ENCODE measurements at places on chromosomes 16 and 17. TPM values are rescaled to one million over a fixed set of nuclear protein-coding genes. Genes with fewer than 3 reads are reported as not detected.

Gene MYH10
- 244 TPM for total RNA-seq

Gene TP53TG3F
- not detected for total RNA-seq

Gene PPP1R1B
- total RNA-seq = 0.89 TPM

Gene NECAB2
- 4.6 TPM for total RNA-seq

Gene PERCC1
- total RNA-seq = 7.1 TPM

Gene HEATR3
- total RNA-seq = 19.6 TPM

Gene DLG4
- total RNA-seq = 46.3 TPM

Gene GRIN2A
- total RNA-seq = 1.7 TPM

Gene ZMYND15
- total RNA-seq = 0.18 TPM

Gene PARN
- 32.3 TPM for total RNA-seq

Gene OR1A1
- total RNA-seq = not detected

Gene NPIPA8
- 0.34 TPM for total RNA-seq

Gene NEUROD2
- total RNA-seq = not detected

Gene LIMD2
- total RNA-seq = 109 TPM

Gene TBC1D3K
- not detected for total RNA-seq

Gene LITAFD
- total RNA-seq = not detected

Gene SHMT1
- 36.6 TPM for total RNA-seq

Gene TEPSIN
- 63.2 TPM for total RNA-seq

Gene NOD2
- total RNA-seq = not detected

Gene SNX20
- total RNA-seq = not detected

Gene KRT31
- not detected for total RNA-seq

Gene P2RX1
- 0.60 TPM for total RNA-seq

Gene SGSM2
- total RNA-seq = 117 TPM

Gene USP43
- total RNA-seq = 9.7 TPM

Gene MT1X
- 6.8 TPM for total RNA-seq

Gene ASGR2
- 3.0 TPM for total RNA-seq

Gene SLFN11
- total RNA-seq = 2.1 TPM

Gene TSPOAP1
- total RNA-seq = 101 TPM

Gene MEIOB
- not detected for total RNA-seq

Gene TMEM235
- total RNA-seq = not detected

Gene PDP2
- total RNA-seq = 20.0 TPM

Gene KRT32
- total RNA-seq = not detected

Gene CDC42EP4
- total RNA-seq = 66.0 TPM

Gene STAT5A
- 0.74 TPM for total RNA-seq

Gene TMC5
- total RNA-seq = 9.9 TPM

Gene ZNF385C
- 2.7 TPM for total RNA-seq

Gene CES5A
- total RNA-seq = not detected

Gene TAF1C
- total RNA-seq = 87.1 TPM

Gene GABARAPL2
- total RNA-seq = 79.0 TPM

Gene LRRC46
- 1.3 TPM for total RNA-seq

Gene ITFG1
- 41.3 TPM for total RNA-seq

Gene BRIP1
- 14.3 TPM for total RNA-seq

Gene TBX21
- total RNA-seq = not detected

Gene DOC2A
- total RNA-seq = 5.0 TPM

Gene SPAG5
- 77.8 TPM for total RNA-seq

Gene NPIPA3
- 1.3 TPM for total RNA-seq

Gene SPATA20
- total RNA-seq = 84.1 TPM

Gene PYDC1
- not detected for total RNA-seq

Gene TPSG1
- not detected for total RNA-seq

Gene CDH13
- total RNA-seq = 0.07 TPM

Gene CCDC200
- not detected for total RNA-seq

Gene EPN3
- 9.1 TPM for total RNA-seq

Gene CCL7
- not detected for total RNA-seq

Gene TBC1D28
- total RNA-seq = 0.16 TPM

Gene FBXW10B
- total RNA-seq = 0.69 TPM

Gene CD300C
- not detected for total RNA-seq

Gene FZD2
- 73.6 TPM for total RNA-seq

Gene MT1E
- 5.2 TPM for total RNA-seq

Gene MYH2
- total RNA-seq = not detected

Gene RAB11FIP4
- 65.5 TPM for total RNA-seq
